ENCODE measurements at places on chromosomes 12 and 14.

DNA sequence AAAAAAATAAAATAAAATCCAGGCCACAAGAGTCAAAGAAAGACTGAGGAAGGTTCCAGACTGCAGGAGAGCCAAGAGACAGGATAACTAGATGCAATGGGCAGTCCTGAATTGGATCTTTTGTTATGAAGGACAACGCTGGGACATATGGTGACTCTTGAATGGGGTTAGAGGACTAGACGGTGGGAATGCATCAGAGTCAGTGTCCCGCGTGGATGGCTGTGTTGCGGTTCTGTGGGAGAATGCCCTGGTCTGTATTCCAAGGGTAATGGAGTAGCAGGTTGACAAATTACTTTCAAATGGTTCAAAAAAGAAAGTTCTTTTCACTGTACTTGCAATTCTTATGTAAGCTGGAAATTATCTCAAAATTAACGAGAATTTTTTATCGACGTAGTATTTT is 20.1 kb downstream of the SSH1 start:
- no peak for DNase-seq

DNA sequence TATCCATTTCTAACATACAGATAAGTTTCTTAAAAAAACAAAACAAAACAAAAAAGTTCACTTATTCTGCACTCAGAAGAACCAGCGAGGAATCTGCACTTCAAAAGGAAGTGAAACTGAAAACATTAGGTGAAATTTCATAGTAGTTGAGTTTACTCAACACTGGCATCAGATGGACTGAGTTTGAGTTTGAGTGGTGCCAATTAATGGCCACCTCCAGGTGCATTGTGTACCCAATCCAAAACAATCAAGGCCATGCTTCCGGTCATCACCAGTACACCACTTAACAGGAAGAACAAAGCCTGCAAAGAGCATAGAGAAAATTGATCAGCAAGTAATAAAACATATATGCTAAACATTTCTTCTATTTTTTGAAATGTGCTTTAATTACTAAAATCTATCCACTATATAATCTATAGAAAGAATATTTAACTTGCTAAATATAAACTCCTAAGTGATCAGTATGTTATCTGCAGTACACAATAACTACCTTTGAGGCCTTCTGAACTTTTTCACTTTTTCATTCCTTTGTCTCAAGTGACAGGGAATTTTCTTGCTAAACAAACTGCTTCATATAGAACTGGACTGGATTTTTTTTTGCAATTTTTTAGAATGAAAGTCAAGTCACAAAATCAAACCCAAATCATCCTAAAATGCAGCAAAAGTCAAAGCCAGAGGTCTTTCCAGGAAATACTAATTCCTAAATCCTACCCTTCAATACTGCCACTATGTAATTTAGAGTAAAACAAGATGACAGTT is 11.5 kb downstream of the SLC38A2 start:
- DNase-seq, result no peak

DNA sequence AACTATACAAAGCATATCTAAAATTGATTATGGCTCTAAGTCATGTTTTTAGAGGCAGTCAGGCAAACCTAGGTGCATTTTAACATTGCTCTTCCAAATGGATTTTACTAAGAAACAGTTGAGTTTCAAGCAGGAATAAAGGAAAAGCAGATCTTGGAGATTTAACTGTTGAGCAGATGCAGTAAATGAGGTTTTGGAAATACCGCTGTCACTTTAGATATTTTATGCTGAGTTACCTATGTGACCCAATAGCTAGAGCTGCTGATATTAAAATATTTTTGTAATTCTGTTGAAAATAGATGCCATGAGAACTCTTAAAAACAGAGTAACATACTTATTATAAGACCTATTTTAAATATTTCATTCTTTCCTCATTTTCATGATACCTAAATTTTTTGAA is 181.4 kb downstream of the SYT1 start:
- DNase-seq, result no peak

GRCh38 chr12:98504368-98504617 is 11.1 kb upstream of the TMPO start:
- DNase-seq, result no peak

- DNase-seq, result no peak
These were observed 1.2 kb downstream of the SART3 start for GRCh38 chr12:108559748-108560147.

GRCh38 chr12:608921-609320 is 54.3 kb downstream of the NINJ2 start:
- DNase-seq, result no peak

DNA sequence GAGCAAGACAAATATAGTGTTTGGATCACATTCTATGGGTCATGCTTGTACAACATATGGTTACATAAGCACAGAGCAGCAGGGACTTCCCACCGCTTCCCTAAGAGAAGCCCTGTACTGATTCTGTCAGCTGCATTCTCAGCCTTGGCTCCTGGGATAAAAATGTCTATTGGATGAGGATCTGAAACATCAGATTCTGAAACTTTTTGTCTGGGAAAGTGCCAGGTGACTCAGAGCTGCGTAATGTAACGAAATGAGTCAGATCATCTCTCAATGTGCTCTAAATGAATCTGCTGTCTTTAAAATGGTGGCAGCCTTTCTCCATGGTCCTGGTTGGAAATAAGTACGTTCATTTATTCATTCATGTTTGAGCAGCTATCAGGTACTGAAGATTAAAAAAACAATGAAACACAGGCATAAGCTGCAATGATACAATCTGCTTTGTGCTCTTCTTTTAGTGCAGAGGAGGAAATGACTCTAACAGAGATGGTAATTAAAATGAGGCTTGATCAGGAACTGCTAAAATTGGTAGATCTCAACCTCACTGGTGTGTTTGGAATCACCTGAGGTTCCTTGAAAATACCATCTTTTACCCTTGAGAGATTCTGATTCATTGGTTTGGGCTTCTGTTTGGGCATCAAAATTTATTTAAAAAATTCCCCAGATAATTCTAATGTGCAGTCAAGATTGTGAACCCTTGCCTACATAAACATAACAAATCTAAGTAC is 99.1 kb upstream of the NAP1L1 start:
- no peak for DNase-seq

DNA sequence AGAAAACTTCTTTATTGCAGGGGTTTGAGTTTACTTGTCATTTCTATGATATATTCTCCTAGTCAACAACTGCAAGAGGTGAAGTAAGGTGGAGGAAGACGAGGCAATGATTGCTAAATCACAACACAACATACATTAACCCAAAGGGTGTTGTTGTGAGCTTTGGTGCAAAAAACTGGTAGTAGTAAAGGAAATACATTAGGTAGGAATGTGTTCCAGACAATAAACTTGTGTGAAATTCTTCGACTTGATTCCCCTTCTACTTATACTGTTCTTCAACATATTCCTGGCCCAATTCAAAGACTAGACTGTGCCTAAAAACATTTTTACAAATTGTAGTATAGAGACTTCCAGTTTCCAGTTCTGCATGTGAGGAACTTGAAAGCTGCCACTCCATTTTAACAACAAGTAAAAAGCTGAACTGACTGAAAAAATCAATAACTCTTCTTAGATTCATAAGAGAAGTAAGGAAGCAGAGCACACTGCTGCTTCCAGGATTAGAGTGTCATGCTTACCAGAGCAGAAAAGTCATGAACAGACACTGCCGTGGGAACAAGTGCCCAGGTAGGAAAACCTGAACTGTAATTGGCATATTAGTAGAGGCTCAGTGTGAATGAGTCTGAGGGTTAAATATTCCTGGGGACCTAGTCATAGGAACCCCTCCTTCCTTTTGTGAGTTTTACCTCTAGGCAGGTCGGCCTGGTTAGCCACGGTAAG is 22.2 kb downstream of the COX8C start:
- DNase-seq, result no peak

DNA sequence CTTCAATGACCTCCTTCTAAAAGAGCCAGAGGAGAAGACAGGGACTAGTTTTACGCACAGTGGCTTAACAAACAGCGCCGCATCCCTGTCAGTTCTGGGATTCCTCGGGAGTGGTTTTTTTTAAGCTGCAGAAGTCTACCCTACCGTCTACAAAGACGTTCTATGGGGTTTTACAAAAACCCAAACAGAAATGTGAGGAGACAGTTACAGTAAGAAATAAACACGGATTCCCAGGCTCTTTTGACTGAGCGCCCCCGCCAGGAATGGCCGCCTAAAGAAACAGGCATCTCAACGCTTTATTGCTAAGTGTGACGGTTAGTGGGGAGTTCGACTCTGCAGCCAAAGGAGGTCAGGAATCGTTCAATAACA is 484 bp downstream of the ALKBH1 start:
- no peak for DNase-seq

DNA sequence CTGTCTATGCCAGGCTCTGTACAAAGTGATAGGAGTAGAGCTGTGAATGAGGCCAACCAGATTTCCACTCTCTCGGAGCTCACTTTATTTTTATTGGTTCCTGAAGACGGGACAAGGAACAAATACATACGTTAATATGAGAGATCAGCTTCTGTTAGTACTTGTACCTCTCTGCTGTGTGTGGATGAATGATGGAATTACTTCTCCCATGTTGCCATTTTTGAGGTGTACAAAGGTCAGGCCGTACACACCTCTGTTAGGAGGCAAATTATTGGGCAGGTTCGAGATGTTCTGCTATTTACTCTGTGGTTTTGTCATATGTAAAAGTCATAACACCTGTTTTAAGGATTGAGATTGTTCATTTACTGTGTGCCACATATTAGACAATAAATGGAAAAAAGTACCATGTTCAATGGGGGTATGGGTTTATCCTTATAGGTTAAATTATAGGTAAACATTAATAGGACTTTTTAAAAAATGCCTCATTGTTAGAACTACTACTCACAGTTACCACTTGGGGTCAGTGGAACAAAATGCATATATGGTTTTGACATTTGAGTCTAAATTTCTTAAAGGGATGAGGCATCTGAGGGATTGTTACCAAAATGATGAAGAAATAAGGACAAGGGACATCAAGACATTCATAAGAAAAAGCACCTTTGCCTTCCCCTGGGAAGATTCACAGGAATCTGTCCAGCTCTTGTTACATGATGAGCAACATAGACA is 26.9 kb downstream of the WBP11 start:
- no peak for DNase-seq

GRCh38 chr14:27845241-27845850 is 921.2 kb upstream of the FOXG1 start:
- DNase-seq, result no peak

DNA sequence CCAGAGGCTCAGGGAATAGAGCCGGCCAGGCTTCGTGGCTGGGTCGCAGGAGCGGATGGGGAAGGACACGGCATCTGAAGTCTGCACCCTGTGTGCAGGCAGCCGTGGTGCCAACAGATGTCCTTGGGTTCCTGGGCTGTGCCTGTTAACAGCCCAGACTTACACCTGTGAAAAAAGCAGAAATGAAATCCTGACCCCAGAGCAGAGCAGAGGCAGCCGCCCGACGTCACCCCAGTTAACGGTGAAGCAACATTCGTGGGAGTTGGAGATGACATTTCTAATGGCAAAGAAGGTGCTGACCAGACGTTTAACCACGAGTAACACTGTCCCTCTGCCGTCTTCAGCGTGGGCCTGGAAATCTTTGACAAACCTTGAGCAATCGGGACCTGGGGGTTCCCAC is 200.3 kb upstream of the DIO3 start:
- DNase-seq, result no peak

GRCh38 chr14:72636871-72637270 is 257.0 kb downstream of the DPF3 start:
- no peak for DNase-seq

DNA sequence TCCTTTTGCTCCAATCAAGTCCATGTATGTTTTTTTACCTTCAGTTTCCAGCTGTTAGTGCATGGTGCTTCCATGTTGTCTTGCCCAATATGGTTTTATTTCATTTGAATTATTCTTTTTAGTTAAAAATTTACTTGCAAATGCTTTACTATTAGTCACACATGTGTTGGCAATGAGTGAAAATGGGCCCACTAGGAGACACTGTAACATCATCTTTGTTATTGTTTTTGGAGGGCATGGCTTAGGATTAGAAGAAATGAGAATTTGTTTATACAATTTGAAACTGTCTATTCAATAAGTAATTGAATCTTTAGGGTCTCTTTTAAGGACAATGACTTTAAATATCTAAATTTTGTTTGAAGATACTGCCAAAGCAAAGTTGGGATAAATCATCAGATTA is 133.7 kb downstream of the BRMS1L start:
- no peak for DNase-seq

DNA sequence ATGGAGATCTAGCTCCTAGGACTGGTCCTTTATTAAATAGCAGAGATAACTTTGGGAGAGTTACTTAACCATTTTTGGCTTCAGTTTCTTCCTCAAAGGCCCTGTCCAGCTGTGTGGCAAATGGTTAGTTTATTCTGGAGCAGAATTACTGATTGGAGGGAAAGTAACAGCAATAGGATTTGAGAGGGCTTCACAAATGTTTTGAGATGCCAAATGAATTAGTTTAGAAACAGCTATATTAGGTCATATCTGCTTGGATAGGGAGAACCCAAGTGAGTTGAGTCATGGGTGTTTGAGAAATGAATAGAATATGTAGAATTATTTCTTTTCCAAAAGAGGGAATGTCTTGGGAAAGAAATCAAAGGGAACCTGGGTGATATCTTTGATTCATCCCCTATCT is 17.5 kb downstream of the RASSF3 start:
- DNase-seq, result no peak

GRCh38 chr12:114984634-114985061 is 300.7 kb upstream of the TBX3 start:
- no peak for DNase-seq

Measured in stimulated activated CD8-positive, alpha-beta memory T cell treated with anti-CD3 and anti-CD28 coated beads, Interleukin-15, amount 100 ng/mL, for 4 hours (primary cell).